ENCODE measurements at places on chromosomes 3 and 15. TPM values are rescaled to one million over a fixed set of nuclear protein-coding genes. Genes with fewer than 3 reads are reported as not detected.

Gene TP63
- 0.14 TPM for total RNA-seq

Gene BFSP2
- not detected for total RNA-seq

Gene ANKRD63
- not detected for total RNA-seq

Gene RFX7
- 8.9 TPM for total RNA-seq

Gene LRRN1
- total RNA-seq: 0.11 TPM

Gene UBA7
- total RNA-seq: 25.1 TPM

Gene KCNAB1
- total RNA-seq: 2.4 TPM

Gene HEMK1
- total RNA-seq: 16.1 TPM

Gene TAGLN3
- total RNA-seq: 0.74 TPM

Gene EHHADH
- 20.1 TPM for total RNA-seq
